ENCODE measurements at places on chromosomes 5 and 9.

DNA sequence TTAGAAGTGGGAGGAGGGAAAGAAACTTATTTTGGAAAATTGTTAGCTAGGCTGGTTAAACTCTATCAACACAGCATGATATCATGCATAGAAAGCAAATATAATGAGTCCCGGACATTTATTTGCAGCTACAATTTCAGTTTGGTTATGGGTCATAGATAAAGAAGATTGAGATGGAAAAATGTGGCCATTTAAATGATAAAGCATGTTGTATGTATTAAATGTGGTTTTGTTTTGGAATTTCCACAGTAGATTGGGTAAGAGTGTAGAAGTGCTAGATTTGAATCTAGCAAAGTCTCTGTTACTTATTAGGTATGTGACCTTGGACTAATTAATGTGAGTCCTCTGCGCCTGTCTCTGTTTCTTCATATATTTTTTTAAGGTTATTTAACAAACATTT lies 217.4 kb downstream of the KDM4C start:
- no peak for DNase-seq

GRCh38 chr5:81948349-81948748 lies 23.5 kb upstream of the ATG10 start:
- DNase-seq = no peak

DNA sequence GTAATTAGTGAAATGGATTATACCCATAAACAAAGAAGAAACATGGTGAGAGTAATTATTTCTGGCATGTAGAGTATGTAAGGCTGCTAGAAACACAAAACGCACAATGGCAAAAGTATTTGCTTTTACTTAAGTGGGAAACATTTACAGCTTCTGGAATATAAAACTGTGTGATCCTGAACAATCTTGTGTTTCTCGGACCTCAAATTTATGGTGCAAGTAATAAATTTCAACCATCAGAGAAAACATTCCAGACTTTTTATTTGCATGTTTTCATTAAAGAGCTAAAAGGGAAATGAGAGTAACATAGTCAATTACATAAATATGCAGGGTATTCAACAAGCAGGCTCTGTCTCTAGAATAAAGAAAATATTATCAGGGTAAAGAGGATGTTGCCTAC lies 17.2 kb upstream of the PRR16 start:
- no peak for DNase-seq

DNA sequence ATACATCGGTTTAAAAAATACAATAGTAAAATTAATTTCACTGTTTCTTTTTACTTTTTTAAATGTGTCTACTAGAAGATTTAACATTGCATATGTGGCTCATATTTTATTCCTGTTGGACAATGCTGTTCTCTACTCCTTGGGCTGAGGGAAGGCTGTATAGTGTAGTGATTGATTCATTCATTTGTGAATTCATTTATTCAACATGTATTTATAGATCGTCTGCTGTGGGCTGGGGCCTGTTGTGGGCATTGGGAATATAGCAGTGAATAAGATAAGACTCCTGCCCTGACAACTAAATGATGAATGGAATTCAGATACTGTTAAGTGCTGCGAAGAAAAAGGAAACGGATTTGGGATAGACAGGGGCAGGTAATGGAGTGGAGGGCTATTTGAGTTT lies 55.7 kb downstream of the ZNF618 start:
- DNase-seq = no peak

DNA sequence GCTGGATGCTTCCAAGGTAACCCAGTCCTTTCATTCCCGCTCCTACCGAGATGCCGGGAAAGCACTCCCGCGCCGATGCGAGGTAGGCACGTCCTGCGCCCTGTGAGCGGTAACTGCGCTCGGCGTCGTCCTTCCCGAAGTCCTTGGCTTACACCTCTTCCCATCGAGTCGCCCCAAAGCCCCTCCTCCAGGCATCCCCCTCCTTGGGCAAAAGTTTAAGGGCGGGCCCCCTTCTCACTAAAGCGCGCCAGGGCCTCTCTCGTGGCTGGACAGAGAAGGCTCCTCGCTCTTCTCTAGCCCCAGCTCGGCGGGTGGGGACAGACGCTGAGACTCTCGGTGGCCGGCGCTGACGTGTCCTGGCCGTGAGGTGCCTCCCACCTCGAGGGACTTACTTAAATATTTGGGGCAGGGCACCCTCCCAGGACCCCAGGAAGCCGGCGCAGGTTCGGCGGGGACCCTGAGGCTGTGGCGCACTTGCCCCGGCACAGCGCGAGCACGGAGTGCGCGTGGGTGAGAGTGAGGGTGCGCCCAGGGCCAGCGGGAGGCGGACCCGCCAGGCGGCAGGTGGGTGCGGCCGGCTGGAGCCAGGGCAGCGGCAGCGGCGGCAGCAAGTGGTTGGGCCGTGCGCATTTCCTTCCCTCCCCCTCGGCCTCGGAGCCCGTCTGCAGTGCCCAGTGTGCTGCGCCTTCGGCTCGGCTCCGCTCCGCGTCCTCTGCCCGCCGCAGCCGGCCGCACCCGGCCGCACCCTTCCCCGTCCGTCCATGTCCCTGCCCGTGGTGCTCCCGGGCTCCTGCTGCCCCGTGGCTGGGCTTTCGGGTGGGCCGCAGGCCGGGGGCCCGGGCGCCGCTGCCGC lies at the start of gene ENTREP1:
TSS of gene ENTREP1 (plus strand) at position 667 of the 853 bp plus-strand sequence. CDS start at position 762, 95 bp downstream.
- no peak for DNase-seq

DNA sequence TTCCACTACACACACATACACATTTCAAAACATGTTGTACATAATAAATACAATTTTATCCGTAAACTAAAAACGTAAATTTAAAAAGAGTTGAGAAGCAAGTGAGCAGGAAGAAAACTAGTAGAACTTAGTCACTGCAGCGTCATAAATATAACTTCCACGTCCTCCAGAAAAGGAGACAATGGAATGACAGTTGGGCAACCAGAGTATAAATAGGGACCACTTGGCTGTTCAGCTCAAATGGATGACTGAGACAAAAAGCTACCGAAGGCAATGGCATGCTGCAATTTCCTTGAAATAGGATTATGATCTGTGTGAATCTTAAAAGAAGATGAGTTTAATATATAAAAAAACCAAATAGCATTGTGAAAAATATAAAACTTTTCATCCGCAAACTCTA lies 438.5 kb upstream of the RGMB start:
- no peak for DNase-seq

GRCh38 chr9:123251741-123252140 lies 16.6 kb downstream of the STRBP start:
- DNase-seq = no peak

DNA sequence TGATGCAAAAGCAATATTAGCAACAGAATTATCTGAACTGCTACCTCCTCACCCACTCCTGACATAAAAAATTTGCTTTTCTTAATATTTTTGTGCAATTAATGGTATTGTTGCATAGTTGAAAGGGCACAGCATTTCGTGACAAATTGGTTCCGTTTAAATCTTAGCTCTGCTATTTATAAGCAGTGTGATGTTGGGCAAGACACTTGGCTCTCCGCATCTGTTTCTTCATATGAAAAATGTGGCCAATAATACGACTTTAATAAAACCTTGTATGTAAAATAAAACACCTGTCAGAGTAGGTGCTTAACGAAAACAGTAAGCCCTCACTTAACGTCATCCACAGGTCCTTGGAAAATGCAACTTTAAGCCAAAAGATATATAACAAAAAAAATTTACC lies 4.2 kb downstream of the TMEM167A start:
- DNase-seq = no peak

GRCh38 chr5:176535664-176536131 lies 1.5 kb downstream of the RNF44 start:
- DNase-seq = no peak

DNA sequence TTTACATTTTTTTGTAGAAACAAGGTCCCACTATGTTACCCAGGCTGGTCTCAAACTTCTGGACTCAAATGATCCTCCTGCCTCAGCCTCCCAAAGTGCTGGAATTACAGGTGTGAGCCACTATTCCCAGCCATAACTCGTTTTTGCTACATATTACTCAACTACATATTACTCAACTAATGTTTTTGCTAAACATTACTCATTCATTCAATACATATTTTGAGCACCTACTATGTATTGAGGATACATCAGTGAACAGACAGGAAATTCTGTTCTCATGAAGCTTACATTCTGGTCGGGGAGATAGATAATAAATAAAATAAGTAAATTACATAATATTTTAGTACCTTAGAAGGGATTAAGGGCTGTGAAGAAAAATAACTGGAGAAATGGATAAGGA lies 34.9 kb upstream of the STOM start:
- DNase-seq = no peak

DNA sequence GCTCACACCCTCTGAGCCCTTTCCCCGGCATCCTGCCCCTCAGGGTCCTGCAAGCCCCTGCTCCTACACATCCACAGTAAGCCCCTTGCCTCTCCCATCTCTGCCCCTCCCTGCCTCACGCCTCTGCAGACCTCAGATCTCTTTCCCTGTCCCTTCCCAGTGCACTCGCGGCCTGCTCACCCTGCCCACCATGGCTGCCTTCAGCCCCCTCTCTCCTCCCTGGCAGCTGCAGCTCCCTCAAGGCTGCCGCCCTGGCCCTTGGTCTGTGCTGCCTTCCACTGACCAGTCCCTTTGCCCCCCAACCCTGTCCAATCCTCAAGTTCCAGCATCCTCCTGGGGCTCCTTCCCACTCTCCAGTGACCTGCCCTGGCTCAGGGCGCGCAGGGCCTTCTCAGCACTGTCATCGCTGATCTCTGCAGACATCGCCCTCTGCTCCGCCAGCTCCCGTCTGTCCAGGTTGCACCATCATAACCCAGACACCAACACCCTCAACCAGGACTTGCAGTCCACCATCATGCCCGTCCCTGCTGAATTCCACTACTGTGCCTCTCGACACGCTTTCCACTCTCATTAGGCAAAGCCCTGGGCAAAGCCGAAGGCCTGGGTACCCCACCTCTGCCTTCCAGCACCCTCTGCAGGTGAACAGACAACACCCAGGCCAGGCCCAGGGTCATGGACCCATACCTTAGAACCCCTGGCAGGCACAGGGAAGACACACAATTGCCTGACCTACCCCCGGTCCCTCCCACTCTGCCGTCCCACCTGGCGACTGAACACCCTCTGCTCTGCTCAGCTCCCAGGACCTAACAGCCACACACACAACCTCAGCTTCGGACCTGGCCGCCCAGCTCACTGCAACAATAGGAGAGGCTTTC lies 97.8 kb upstream of the RUFY1 start:
- DNase-seq = no peak

DNA sequence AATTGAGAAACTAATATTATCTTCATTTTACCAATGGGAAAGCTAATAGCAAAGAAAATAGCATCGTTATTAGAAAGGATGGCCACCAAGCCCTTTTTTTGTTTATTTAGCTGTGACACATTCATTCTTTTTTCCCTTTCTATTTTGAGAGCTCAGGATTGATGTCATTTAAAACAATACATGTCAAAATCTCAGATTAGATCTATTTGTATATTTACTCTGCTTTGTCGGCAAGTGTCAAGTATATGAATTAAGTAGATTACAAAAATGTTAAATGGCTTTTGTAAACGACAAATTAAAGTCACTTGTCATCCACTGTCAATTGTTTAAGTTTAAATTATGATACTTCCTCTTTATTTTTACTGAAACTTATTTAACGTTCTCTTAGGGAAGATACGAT lies 118.9 kb downstream of the PAM start:
- no peak for DNase-seq

DNA sequence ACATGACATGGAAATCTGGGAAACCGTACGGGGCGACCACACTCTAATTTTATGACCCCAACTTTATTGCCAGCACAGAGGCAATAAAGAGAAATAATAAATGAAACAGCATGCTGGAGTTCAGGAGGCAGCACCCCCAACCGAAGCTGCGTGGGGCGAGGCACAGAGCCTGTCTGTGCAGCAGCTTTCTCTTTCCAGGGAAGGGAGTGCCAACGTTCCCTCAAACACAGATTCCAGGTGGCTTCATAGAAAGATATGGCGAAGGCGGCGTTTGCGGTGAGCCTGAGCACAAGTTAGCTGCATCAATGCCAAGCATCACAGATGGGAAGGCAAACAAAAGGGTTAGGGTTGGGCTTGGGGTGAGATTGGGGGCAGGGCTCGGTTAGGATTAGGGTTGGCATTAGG lies 114.8 kb downstream of the HSD17B3 start:
- no peak for DNase-seq

- DNase-seq = no peak
Observed at GRCh38 chr5:93307557-93307956, 273.5 kb downstream of the NR2F1-AS1 start.

GRCh38 chr5:169347786-169348185 lies 46.8 kb upstream of the SLIT3 start:
- DNase-seq = no peak

DNA sequence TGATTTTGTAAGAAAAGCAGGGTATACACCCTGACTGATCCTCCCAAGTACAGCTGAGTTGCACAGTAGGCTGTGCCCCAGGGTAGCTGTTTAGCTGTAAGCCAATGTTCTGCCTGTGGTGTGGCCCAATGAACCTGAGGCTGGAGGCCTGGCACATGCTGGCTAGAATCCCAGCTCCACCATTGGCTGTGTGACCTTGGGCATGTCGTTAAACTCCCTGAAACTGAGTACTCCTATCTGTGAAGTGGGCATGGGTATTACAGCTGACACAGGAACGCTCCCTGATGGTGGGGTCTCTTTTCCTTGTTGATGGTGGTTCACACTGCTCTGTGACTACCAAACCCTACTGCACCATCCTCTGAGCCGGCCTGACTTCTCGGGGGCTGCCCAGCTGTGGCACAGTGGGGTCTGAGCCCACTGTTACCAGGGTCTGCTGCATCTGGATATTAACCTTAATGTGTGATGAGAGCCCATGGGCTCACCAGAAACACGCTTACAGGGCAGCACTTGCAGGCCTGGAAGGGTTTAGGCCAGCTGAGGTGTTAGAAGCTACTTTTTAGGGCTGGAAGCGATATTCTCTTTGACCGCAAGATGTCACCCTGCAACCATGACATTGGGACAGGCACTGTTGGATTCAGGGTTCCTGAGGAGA lies 7.0 kb upstream of the GADD45G start:
- DNase-seq = peak; percentile 24

DNA sequence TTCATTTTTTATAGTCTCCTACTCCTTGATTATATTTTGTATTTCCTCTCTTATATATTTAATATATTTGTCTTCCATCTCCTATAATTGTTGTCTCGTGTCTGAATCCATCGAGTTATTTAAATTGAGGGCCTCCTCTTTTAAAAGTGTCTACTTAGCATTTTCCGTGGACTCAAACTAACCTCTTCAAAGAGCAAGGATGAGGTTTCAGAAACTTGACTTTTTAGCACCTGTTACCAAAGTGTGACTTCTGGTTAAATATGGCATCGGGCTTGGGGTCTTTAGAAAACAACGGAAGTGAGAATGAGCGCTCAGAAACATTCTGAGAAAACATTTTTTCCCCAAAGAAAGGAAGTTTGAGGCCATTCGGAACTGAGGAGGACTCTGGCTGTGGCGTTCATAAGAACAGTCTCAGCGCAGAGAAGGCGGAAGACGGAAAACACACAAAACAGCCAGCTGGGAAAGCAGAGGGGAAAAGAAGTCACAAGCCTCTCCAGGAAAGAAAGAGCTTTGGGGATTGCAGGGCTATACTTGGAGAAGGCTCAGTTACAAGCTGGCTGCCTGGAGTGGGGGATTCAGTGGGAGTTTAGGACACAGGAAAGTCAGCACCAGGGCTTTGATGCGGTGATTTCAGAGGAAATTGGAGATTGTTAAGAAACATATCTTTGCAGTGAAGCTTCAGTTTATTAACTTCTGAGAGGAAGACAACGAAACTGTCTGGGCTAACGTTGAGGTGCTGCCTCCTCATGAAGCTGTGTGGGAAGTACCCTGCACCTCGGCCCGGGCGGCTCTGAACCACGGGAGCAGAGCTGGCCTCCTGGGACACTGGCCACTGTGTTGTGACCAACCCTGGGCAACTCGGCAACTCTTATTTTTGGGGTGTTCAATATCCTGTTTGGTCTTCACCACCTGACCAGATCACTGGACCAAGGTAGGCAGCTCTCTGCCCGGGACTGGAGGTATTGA lies 25.1 kb upstream of the IRX2 start:
- DNase-seq = no peak

Data from activated T-cell treated with anti-CD3 and anti-CD28 coated beads for 1 hour (primary cell).